ENCODE measurements at places on chromosomes 2 and 18.

DNA sequence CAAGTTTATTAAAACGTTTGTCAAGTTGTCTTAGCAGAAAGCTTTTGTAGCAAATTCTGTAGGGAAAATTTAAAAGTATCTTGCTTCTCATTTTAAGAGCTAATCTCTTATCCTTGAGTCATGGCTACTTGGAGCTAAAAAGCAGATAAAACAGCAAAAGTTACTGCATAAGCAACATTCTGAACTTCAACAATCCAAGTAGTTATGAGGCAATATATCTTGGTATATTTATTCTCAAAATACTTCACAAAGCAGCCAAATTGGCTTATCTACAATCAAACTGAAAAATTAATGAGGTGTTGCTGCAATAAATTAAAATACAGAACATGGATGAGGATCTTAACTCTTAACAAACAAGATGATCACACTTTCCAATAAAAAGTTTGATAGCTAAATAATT lies 306.5 kb downstream of the PIEZO2 start:
- DNase-seq = no peak

- DNase-seq = no peak
Observed at GRCh38 chr2:241503776-241504392, 4.5 kb downstream of the STK25 start.

GRCh38 chr2:121128741-121129659 lies 156.0 kb downstream of the TFCP2L1 start:
- no peak for DNase-seq

GRCh38 chr18:5628512-5629255 lies 84.9 kb upstream of the EPB41L3 start:
- peak; percentile 53 for DNase-seq
